ENCODE measurements at places on chromosomes 7 and 10. TPM values are rescaled to one million over a fixed set of nuclear protein-coding genes. Genes with fewer than 3 reads are reported as not detected.

DNA sequence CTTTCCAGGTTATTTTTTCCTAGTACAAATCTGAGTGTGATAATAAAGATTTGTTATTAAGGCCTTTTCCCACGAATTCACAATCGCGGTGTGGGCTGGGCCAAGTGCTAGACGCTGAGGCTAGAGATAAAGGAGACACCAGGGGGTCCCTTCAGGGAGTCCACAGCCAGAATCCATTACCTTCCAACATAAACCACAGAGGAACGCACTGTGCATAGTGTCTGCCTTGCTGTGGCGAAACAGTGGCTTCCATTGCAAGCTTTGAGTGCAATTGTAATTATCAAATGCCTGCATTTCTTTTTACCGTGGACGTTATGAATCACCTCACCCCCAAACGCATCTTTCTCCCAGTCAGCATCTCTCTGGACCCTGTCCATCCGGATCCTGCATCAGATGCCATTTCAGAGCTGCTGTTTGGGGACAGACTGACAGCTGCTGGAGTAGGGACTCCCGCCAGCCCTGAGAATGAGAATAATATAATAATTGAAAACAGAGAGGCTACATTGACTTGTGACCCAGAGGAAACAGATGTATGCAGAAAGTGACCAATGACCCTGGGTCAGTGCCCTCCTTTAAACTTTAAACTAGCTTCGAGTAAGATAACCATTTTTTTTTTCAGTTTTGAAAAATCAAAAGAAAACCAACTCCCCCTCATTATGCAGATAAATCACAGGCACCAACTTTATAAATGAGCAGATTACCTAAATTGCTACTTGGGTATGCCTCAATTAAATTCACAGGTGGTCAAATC is 456.2 kb upstream of the NRP1 start:
- no peak for DNase-seq

GRCh38 chr10:101601541-101601940 is 13.4 kb downstream of the DPCD start:
- DNase-seq = no peak

GRCh38 chr7:4753598-4754432 is 21.6 kb upstream of the AP5Z1 start:
- DNase-seq = peak; percentile 93

- no peak for DNase-seq
Measured at GRCh38 chr10:110372656-110373055, 67.9 kb upstream of the SMNDC1 start.

DNA sequence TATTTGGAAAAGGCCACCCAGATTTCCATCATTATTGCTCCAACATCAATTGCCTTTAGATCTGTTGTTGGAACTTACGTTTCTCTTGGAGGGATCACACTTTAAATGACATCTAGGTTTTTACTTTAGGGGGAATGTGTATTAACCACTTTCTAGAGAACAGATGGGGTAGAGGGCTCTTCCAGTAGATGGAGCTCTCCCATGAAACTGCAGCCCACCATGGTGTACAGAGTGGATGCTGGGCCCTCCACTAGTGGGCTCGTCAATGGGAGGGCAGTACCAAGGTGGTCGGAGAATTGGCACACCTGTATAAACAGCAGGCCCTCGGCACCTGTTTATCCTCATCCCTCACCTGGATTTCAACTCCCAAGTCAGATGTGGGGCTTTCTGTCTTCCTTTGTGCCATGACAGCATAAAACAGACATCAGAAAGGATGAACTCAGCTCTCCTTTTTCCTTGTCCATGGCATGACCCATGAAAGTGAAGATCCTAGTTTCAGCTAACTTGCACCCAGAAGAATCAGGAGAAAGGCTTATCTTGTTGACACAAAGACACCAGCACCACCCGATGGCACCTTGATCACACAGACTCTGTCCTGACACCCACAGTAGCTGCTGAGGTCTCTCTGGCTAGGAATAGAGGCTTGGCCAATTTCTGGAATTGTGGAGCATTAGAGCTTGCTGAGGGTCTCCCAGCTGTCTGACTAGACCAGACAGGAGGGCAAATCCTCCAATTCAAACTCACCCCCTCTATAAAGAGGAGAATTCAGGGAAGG is 150.5 kb downstream of the CYP26A1 start:
- no peak for DNase-seq

GET4 gene
- 48.8 TPM for total RNA-seq

GRCh38 chr7:136687693-136688322 is 180.6 kb upstream of the CHRM2 start:
- DNase-seq = no peak

TMEM184A gene
- total RNA-seq = 66.0 TPM

- peak; percentile 98 for DNase-seq
Measured at GRCh38 chr7:123534383-123535260, at the start of gene IQUB. Gene IQUB (minus strand): TSS chr7:123534595. CDS start chr7:123512340, 22,255 bp downstream.

WDR86 gene
- total RNA-seq = 1.2 TPM

SAMD9L gene
- 27.6 TPM for total RNA-seq

- DNase-seq = no peak
Measured at GRCh38 chr10:82759050-82759449, 884.1 kb downstream of the NRG3 start.

DNA sequence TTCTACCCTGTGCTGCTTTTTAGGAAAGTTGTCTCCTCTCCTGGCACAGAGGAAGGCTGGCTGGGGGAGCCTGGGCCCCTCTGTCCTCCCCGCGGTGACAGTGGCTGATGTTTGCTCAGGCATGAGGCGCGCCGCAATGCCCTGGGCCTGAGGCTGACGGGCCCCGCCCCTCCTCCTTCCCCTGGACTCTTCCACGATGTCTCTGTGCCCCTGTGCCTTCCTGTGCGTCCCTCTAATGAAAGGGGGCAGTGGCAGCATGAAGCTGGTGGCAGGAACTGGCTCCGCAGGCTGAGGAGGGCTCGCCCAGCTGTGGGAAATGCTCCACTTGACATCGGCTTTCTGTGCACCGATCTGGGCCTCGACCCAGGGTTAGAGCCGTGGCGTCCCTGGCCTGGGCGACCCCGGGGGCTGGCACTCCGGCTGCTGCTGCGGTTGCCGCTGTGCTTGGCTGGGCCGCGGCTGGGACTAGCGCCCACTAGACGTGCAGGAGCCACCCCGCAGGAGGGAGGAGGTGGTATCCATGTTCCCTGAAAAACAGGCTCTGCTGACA is 67.9 kb downstream of the ZNF680 start:
- no peak for DNase-seq

DNA sequence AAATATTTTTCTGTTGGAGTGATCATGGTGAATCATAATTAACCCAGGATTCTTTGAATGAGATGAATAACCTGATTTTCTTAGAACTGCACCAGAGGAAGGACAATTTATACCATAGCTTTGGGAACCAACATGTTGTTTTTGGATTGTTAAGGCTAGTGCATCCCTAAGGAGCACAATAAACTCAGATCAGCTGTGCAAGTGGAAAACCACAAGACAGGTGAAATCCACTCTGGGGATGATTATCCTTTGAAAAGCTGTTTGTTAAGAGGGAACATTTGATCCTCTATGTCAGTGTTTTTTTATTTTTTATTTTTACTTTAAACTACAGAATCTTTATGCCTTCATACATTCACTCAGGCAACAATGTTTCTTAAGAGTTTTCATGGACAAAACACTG is 232.1 kb upstream of the PCLO start:
- no peak for DNase-seq

GRCh38 chr10:60044971-60045370 is 138.6 kb upstream of the CCDC6 start:
- no peak for DNase-seq

GRCh38 chr7:61111-61510 is 131.3 kb upstream of the FAM20C start:
- DNase-seq = no peak

HK1 gene
- total RNA-seq = 102 TPM

DNA sequence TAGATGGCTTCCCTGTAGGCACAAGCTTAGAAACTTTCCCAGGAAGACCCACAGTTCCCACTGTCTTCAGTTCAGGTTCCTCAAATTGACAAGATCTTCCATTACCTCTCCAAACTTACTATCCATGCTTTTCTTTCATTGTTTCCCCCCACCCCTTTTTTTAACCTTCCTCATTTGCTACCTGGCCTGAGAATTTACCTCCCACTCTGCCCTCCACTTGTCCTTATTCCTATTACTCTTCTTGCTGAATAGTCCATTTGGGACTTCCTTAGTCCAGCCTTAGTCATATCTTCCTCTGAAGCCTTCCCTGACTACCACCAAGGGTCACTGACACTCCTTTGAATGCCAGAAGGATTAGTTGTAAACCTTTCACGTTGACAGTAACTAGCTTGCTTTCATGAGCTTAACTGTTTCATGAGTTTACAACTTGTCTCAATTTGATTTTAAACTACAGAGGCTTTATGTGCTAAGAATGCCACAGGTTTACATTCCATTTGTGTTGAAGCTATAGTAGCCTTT is 1.2 kb upstream of the CALU start:
- DNase-seq = no peak

DNA sequence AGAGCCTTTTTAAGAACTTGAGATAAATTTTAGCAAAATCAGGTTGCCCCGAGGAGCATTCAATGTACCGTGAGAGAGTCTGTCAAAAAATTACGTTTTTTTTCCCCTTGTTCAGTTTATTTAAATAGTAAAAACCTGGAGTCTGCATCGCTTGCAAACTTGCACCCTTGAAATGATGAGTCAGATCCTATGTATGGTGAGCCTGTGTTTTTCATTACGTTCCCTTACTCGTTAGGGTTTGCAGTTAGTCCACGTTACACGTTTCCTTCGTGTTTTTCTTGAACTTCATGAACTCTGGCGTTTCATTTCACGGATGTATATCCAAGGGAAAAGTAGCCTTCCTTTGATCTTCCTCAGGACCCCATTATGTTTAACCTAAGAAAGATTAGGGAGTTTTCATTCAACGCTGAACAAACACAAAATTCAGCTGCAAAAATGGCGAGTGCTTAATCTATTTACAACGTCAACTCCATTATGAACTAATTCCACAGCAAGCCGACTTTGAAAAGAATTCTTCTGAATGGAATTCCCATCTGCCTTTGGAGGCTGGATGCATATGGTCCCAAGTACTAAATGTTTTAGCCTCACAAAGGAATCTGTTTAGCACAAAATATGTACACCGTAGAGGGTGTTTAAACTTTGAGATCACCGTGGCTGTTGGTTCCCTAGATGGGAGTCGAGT is 182.4 kb downstream of the MYOF start:
- DNase-seq = no peak

CCDC172 gene
- not detected for total RNA-seq

DNA sequence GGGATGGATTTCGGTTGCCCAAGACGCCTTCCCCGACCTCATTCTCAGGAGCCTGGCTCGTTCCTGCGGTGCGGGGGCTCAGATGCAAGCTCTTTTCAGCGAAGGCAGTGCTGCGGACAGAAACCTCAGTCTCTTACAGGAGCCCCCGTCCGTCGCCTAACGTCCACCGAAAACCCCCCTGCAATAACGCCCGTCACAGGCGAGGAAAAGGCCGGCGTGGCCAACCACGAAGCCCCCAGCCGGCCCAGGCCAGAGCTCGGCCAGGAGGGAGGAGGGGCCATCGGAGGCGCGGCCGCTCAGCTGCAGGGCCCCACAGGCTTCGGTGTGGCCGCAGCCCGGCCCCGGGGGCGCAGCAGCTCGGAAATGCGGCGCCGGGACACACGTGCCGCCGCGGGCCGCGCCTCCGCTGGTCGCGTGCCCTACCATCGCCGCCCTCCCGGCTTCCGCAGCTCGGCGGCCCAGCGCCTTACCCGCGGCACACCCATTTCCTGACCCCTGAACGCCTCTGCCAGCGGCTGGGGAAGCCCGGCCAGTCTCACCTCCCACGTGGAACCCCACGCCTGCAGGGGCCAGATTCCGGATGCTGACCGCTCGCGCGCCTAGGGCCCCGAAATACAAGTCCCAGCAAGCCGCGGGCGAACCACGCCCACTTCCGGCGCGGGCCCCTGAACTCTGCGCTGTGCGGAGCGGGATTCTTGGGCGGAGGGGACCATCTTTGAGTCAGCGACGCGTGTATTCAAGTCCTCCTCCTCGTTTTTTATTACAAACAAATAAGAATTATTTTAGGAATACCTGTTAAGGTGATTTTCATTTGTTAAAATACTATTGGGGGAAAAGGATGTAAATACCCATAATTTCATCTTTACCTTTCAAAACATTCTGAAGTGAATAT is at the start of gene ZNF239:
Gene ZNF239 (minus strand): TSS at position 616 of the 892 bp plus-strand sequence. CDS start 16,537 bp downstream, outside the sequence.
- peak; percentile 90 for DNase-seq

DNA sequence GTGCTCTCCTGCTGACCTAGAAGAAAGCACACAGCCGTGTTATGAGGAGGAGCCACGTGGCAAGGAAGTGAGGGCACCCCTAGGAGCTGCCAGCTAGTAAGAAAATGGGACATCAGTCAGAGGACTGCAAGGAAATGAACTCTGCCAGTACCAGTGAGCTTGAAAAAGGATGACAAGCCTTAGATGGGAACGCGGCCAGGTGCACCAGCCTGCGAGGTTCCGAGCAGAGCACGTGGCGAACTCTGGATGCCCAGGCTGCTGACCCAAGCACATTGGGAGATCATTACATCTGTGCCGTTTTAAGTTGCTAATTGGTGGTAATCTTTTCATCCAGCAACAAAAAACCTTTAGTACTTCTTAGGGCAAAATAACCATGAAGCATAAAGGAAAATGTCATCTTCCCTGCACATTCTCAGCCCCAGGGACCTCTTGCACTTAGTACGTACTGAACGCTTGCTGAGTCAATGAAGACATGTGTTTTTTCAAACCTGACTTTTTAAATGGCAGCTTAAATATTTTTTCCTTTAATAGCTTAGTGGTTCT is 69.4 kb downstream of the AMZ1 start:
- DNase-seq = no peak

GRCh38 chr7:51175992-51176388 is 140.6 kb downstream of the COBL start:
- DNase-seq = no peak

HOXA11 gene
- 27.2 TPM for total RNA-seq

CAMK1D gene
- 20.6 TPM for total RNA-seq

BTBD16 gene
- total RNA-seq = 0.16 TPM

DNA sequence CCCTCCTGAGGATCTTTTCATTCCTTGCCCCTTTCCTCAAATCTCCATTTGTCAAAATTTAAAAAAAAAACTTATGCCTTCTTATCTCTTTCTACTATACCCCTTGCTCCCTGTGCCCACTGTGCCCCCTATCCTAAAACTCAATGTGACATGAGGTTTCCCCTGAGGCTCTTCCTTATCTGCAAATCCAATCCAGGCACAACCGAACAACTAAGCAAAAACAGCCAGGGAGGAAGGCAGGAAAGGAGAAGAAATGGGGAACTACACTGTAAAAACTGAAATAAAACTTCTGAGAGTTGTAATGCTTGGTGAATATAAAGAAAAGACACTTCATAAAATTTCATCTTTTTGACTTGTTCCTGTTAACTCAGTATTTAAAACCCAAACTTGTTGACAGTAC is 54.2 kb downstream of the CRPPA start:
- no peak for DNase-seq

DNA sequence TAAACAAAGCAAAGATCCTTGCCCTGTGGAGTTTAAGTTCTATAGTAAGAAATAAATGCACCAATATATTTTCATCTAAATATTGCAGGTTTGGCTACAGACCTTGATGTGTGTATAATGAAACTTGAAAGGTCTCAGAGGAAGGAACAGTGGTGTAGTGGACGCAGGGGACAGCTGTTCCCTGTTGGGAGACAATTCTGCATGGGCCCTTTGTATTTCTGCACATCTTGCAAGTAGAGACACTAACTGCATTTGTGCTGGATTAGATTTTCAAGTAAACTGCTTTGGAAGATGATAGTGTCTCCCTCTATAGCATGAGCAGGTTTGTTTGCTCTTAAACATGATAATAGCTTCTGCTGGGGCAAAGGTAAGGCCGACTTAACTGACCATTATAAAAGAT is 57.5 kb upstream of the FAM133B start:
- no peak for DNase-seq

CALCR gene
- total RNA-seq = not detected

- no peak for DNase-seq
Measured at GRCh38 chr10:1977461-1977860, 240.1 kb upstream of the ADARB2 start.

GRCh38 chr7:26398756-26399509 is 107.3 kb downstream of the SNX10 start:
- peak; percentile 71 for DNase-seq
